RWPE1 (cell line): ENCODE measurements at places on chromosomes 7 and 10.
A peak's percentile ranks its signal among the peaks of the same experiment; 100 is the strongest.

DNA sequence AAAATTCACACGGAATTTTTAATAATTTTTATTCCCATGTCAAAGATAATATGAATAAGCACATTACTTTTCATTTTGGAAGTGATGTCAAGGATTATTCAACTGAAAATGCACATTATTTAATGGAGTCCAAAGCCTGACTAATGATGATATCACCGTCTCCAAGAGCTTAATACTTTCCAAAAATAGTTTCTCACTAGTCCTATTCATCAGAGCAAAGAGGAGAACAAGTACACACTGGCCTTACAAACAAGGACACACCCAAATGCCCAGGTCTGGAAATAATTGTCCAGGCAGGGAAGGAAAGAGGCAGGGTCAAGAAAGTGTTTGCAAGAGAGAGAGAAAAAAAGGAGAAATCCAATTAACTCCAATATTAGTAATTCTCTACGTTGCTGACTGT, 216.8 kb upstream of the CCDC6 start:
- peak; percentile 86 for DNase-seq

DNA sequence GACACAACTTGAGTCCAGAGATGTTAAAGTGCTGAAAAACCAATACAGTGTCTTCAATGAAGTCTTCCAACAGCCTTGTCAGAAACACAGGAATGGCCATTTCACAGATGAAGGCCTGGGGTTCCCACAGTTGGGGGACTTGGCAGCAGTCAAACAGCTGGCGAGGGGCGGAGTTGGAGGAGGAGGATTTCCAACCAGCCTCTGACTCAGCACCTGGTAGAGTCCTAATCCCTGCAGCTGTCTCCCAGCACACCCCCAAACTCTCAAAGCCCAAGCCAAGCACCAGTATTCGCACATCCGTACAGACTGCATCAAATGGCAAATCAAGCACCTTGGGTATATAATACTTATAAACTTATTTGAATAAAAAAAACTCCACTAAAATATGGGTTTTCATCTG, 28.0 kb downstream of the CTBP2 start:
- no peak for DNase-seq

DNA sequence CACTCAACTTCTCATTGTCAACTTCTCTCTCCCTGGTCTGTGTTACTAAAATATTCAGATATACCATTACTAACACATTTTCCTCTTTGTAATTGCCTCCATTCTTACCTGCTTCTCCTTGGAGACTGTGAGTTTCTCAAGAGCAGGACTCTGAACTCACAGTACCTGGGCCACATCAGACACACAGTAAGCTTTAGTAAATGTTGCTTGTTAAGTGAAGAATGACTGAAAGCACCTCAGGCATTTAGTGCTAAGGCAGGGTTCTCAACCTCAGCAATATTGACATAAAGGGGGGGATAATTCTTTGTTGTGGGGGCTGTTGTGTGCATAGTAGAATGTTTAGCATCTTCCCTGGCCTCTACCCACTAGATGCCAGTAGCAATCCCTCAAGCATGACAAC, 72.0 kb upstream of the RAB11FIP2 start:
- DNase-seq: no peak

DNA sequence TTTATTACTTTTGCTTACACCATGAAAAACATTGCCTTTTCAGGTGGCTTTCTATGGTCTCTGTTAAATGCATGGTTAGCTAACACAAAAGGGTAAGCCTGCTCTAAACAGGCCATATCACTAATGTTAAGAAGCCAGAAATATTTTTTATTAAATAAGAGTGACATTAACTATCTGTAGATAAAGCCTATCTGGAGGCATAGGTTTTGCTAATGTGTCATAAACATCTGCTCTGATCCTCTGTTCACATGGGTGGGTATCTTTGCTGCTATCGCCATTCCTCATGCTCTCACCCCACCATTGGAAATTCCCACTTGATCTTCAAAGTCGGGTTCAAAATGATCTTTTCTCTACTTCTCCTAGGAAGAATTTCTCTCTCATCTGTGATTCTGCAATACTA, 32.4 kb downstream of the EPC1 start:
- no peak for DNase-seq

DNA sequence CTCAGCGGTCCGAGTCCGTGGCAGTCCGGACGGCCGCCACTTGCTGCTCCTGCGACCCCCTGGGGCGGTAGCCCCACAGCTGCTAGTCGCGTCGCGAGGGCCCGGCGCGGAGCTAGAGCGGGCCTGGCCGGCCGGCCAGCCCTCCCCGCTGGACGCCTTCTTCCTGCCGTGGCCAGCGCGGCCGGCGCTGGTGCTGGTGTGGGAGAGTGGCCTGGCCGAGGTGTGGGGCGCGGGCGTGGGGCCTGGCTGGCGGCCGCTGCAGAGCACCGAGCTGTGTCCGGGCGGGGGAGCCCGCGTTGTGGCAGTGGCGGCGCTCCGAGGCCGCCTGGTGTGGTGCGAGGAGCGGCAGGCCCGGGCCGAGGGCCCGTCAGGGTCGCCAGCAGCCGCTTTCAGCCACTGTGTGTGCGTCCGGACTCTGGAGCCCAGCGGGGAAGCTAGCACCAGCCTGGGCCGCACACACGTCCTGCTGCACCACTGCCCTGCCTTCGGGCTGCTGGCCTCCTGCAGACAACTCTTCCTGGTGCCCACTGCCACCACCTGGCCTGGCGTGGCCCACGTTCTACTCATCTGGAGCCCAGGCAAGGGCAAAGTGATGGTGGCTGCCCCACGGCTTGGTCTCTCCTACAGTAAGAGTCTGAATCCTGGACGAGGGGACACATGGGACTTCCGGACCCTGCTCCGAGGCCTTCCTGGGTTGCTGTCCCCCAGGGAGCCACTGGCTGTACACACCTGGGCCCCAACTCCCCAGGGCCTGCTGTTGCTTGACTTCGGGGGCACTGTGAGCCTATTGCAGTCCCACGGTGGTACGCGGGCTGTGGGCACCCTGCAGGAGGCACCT, 631 bp downstream of the HPS6 start:
- no peak for DNase-seq

- peak; percentile 78 for DNase-seq
These were observed 511 bp upstream of the NRP1 start for GRCh38 chr10:33334805-33335550.

DNA sequence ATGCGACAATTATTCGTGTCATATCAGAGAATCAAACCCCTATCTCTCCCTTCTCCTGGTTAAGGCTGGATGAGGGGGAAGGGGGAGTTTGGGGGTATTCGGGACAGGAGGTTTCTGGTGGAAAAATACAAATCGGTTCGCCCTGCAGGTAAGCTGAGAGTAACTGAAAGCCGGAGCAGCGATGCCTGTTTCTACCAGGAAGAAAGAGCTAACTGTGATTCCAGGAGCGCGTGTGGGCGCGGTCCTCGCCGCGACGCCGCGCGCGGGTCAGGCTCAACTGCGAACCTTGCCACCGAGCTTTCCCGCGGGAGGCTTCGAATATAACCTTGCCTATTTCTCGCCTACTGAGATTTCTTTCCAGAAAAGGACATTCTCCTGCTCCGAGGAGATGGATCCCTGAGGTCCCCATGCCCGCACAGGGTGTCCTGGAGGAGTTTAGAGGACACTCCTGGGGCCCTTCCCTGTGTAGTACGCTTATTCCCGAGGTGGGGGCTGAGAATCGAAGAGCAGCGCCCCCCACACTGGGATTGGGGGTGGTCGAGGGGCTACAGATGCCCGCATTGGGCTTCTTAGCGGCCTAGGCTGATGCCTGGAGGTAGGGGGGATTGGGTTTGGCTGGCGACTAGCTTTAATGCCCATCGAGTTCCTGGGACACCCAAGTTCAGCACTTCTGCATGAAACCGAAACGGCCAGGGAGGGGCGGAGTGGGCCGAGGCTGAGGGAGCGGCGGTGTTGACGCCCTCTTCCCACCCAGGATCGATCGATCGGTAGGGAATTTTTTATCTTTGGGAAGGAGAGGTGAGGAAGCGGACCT, 13.0 kb upstream of the DLX6 start:
- no peak for DNase-seq

GRCh38 chr10:99573790-99574189, 41.0 kb downstream of the NKX2-3 start:
- DNase-seq: no peak

DNA sequence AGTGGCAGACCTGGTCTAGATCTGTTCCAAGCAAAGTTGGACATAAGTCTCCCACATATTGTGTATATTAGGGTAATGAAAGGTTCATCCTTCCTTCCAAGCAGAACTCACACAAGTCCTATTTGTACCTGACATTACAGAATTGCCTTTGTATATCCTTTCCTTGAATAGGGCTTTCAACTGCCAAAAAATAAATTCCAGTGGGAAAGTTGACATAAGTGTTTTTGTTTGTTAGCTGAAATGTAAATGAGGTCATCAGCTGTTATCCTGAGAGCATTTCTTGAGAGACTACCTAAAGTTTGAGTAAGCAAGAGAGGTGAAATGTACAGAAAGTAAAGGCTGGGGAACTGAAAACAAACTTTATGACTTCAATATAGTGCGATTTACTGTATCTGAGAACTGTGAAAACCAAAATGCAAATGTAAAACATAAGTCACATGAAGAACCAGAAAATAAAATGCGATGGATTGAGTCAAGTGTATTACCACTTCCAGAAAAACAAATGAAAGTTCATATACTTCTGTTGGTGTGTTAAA, 527.3 kb upstream of the SEMA3D start:
- no peak for DNase-seq

- no peak for DNase-seq
These were observed 40.3 kb downstream of the PDZD8 start for GRCh38 chr10:117334926-117335325.

GRCh38 chr7:32039000-32039756, 31.0 kb downstream of the PDE1C start:
- DNase-seq: no peak

GRCh38 chr10:131461093-131461492, 149.6 kb upstream of the TCERG1L start:
- DNase-seq: no peak

DNA sequence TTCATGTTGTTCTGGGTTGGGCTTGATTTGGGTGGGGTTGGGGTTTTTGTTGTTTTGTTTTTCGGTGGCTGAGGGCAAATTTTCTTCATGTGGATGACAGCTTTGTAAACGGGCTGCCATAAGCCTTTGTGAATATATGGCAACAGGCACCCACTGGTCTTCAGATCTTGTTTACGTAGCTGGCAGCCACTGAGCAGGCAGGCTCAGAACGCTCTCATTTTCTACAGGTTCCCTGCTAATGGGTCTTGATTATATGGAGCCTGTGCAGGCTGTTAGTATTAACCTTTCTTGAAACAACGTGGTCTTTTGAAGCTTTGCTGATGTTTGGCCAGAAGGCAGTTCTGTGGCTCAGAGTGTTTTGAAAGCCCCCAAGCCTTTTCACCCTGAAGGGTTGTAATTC, 199.7 kb downstream of the TNS3 start:
- no peak for DNase-seq

DNA sequence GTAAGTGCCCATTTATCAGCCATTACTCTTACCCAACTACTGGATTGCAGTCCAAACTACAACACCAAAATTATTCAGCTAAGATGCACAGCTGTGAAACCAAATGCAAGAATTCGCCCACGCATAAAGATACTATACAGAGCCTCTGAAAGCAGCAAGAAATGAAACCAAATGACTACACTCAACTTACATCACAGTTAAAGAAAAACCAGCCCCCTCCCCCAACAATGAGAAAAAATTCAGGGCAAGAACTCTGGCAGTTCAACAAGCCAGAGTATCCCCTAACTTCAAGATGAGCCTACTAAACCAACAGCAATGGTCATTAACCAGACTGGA, 209.1 kb upstream of the VWC2 start:
- DNase-seq: no peak

GRCh38 chr10:121357401-121357800, 240.8 kb downstream of the FGFR2 start:
- DNase-seq: no peak

DNA sequence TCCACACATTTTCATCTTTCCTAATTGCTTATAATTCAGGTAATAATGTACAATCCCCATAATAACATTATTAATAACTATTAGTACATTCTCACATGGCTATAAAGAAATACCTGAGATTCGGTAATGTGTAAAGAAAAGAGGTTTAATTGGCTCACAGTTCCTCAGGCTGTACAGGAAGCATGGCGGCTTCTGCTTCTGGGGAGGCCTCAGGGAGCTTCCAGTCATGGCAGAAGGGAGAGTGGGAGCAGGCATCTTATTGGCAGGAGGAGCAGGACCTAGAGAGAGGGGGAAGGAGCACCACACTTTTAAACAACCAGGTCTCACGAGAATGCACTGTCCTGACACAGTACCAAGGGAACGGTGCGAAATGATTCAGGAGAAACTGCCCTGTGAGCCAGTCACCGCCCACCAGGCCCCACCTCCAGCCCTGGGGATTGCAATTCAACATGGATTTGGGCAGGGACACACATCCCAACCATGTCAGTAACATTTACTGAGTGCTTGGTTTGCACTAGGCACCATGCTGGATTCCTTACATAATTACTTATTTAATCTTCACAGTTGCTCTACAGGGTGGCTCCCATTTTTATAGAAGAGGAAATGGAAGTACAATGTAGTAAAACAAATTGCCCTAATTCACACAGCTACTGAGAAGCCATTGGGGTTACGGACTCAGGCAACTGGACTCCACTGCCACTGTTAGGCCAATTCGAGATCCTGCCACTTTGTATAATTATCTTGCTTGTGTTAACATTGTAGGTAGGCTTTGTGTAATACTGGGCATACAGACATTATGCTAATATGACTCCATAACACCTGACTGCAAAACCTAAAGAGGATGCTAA, 8.7 kb upstream of the ESYT2 start:
- no peak for DNase-seq

- DNase-seq: no peak
These were observed 22.9 kb upstream of the CHST3 start for GRCh38 chr10:71941318-71941717.

GRCh38 chr10:74047871-74048270, 50.0 kb downstream of the VCL start:
- DNase-seq: no peak

DNA sequence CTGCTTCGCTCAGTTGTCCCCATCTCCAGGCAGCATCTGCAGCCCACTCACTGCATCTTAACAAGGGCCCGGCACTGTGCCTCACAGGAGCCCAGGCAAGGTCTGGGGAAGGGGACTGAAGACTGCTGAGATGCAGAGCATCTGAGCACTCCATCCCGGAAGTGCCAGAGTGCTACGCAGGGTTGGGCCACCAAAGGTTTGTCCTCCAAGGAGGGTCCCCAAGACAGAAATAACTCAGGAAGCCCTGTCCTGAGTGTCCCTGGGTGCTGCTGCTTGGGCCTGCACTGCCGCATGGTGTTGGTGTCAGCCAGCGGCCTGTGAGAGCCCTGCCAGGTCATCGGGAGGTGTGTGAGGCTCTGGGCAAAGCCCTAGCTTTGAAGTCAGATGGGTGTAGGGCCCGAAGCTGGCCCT, 288.2 kb upstream of the ZMIZ1 start:
- no peak for DNase-seq

DNA sequence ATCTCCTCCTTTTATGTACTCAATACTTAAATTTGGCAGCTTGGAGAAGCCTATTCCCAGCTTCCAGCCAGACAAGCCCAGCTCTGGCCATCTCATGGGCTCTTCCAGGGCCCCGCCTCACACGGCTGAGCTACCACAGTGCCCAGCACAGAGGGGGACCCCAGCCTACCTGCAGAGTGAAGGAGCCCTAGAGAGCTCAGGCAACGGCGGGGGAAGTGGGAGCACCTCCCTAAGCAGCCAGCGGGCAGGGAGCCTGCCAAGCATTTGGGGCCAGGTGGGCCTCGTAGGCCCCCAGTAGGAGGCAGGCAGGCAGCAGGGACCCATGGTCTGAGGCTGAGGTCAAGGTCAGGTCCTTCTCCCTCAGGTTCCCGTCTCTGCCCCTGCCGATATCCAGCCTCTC, 29.1 kb upstream of the SMARCD3 start:
- no peak for DNase-seq
